Activated CD4-positive, alpha-beta memory T cell treated with anti-CD3 and anti-CD28 coated beads for 36 hours (primary cell): ENCODE measurements at places on chromosomes 5 and 9. TPM values are rescaled to one million over a fixed set of nuclear protein-coding genes. Genes with fewer than 3 reads are reported as not detected.

GRCh38 chr5:11483630-11484029, 420.6 kb downstream of the CTNND2 start:
- H3K4me1 ChIP-seq = no peaks in the 10 kb centered on the region
- no peaks in the 10 kb centered on the region for H3K36me3 ChIP-seq
- H3K27me3 ChIP-seq = peaks cover 6% of the 10 kb centered on the region
- no peak overlapping the region for H3K27ac ChIP-seq
- DNase-seq = no peak

PPP2R2B gene
- total RNA-seq = 1.0 TPM

DNA sequence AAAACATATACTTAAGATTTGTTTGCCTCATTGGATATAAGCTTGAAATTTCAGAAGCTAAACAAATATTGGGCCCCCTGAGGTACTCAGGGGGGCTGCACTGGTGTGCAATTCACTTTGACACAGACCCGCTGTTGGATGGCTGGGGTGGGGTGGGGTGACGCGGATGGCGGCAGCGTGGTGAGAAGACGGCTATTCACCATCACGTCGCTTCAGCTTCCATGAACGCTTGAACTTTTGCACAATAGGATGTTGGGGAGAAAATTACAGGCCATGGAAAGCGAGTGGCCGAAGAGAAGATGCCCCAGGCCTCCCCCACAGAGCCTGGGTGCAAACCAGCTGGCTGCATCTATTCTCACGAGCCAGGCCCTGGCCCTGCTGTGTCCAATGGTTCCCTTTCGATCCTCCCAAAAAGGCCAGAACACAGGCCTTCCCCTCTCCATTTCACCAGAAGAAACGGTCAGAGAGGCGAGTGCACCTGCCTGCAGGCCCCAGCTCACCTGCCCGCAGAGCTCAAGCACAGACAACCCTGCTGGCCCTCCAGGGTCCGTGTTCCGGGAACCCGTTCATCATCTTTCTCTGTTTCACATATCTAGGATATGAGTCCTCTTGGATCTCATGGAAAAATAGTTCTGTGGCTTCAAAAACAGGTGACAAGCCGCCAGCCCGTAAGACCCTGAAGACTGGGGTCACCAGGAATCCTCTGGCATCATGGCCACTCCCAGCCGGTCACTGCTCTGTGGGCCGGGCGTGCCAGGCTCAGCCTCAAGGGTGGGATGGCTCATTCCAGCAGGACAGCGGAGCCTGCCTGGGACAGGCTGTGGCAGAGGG, 46.8 kb upstream of the SARDH start:
- H3K36me3 ChIP-seq = no peaks in the 10 kb centered on the region
- DNase-seq = no peak
- peaks cover 7% of the 10 kb centered on the region for H3K27me3 ChIP-seq
- H3K4me3 ChIP-seq = no peak overlapping the region

- peaks cover 5% of the 10 kb centered on the region for H3K36me3 ChIP-seq
- H3K27me3 ChIP-seq = no peaks in the 10 kb centered on the region
Measured at GRCh38 chr5:122972877-122973276, 63.6 kb downstream of the PPIC start.

DNA sequence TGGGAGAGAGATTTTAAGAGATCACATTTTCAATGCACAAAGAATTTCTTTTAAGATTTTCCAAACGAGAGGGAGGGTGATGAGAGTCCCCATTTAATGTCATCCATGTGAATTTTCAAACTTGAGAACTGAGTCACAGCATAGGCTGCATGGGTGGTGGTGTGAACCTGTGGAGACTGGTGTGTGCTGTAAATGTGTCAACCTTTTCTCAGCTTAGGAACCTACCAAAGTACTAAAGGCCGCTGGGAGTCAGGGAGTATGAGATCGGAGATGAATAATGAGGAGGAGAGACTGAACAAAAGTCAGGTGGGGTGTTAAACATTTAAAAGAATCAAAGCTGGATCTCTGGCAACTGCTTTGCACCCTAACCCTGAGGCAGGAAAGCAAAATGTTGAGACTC, 7.5 kb downstream of the ALDH1A1 start:
- no peaks in the 10 kb centered on the region for H3K36me3 ChIP-seq
- H3K27ac ChIP-seq = no peak overlapping the region
- no peaks in the 10 kb centered on the region for H3K4me1 ChIP-seq
- DNase-seq = no peak
- H3K27me3 ChIP-seq = peaks cover 23% of the 10 kb centered on the region
- no peak overlapping the region for H3K4me3 ChIP-seq

DNA sequence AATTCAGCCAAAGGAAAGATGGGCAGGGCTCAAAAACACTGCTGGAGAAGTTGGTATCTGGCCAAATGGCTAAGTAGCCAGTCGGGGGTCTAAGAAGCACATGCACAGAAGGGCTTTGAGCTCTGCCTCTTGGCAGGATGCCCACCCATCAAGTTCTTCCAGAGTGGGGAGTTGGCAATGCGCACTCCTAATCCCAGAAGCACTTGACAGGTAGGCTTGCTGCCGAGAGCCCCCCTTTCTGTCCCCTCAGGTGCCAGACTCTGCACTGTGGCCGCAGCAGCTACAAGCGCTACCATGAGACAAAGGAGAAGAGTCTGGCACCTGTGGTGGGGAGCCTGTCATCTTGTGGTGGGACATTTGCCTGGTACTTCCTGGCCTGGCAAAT, 252.9 kb upstream of the SLC24A2 start:
- H3K27me3 ChIP-seq = no peaks in the 10 kb centered on the region
- H3K27ac ChIP-seq = no peak overlapping the region
- no peak for DNase-seq
- H3K36me3 ChIP-seq = no peaks in the 10 kb centered on the region

DNA sequence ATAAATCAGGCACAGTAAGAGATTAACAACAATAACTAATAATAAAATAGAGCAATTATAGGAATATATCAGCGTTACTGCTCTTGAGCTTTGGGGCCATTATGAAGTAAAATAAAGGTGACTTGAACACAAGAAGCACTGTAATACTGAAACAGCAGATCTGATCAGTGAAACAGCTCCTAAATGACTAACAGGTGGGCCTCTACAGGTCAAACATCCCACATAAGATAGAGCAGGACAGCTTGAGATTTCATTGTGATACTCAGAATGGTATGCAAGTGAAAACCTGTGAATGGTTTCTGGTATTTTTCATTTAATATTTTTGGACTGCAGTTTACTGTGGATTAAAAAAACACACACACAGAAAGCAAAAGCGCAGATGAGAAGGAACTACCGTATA, 24.0 kb upstream of the MAP3K1 start:
- H3K27ac ChIP-seq = no peak overlapping the region
- no peak for DNase-seq
- no peak overlapping the region for H3K4me3 ChIP-seq
- H3K36me3 ChIP-seq = no peaks in the 10 kb centered on the region
- peaks cover 9% of the 10 kb centered on the region for H3K4me1 ChIP-seq

PCDHGA11 gene
- total RNA-seq = 0.05 TPM

- H3K4me3 ChIP-seq = no peak overlapping the region
- peaks cover 3% of the 10 kb centered on the region for H3K36me3 ChIP-seq
- H3K27me3 ChIP-seq = no peaks in the 10 kb centered on the region
- H3K27ac ChIP-seq = no peak overlapping the region
Measured at GRCh38 chr5:60852940-60853339, 8.9 kb upstream of the ELOVL7 start.

DNA sequence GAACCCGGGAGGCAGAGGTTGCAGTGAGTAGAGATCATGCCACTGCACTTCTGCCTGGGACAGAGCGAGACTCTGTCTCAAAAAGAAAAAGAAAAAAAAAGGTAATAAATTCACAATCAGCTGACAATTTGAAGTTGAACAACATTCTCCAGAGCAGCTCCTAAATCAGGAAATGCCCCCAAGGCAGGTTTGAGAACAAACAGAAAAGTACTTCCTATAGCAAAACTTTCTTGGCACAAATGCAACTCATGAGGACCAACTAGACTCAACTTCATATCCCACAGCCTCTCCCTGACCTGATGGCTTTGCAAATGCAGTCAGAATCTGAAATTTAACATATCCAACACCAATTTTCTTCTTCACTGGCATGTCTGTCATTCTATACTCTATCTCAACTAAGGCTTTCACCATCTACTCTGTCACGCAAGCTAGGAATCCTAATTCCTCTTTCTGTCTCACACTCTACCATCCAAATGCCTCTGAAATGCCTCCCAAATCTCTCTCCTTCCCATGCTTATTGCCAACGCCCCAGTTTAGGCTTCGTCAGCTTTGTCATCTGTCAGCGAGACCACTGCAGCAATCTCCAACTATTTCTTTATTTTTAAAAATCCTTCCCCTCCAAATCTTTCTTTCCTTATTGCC, 113.3 kb downstream of the MAPKAP1 start:
- no peaks in the 10 kb centered on the region for H3K27me3 ChIP-seq
- DNase-seq = no peak
- H3K4me1 ChIP-seq = peaks cover 16% of the 10 kb centered on the region
- H3K4me3 ChIP-seq = no peak overlapping the region
- H3K36me3 ChIP-seq = peaks cover 10% of the 10 kb centered on the region

- H3K4me1 ChIP-seq = no peaks in the 10 kb centered on the region
- no peak overlapping the region for H3K4me3 ChIP-seq
- DNase-seq = peak; percentile 28
- no peaks in the 10 kb centered on the region for H3K27me3 ChIP-seq
- H3K36me3 ChIP-seq = peaks cover 9% of the 10 kb centered on the region
Measured at GRCh38 chr9:32431940-32432555, 47.6 kb downstream of the ACO1 start.

PCDHB2 gene
- total RNA-seq = 0.17 TPM

DNA sequence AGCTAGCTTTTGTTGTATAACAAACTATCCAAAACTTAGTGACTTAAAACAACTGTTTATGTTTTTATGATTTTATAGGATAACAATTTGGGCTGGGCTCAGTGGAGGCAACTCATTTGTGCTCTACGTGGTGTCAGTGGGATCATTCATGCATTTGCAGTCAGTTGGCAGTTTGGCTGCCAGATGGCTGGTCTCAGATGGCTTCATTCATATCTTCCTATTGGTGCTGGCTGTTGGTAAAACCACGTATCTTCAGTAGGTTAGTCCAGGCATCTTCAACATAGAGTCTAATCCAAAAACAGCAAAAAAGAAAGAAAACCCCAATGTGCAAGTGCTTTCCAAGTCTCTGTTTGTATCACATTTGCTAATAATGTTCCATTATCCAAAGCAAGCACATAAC, 51.7 kb upstream of the RIC1 start:
- no peak for DNase-seq
- no peaks in the 10 kb centered on the region for H3K27me3 ChIP-seq
- H3K27ac ChIP-seq = no peak overlapping the region
- H3K4me1 ChIP-seq = peaks cover 36% of the 10 kb centered on the region

DNA sequence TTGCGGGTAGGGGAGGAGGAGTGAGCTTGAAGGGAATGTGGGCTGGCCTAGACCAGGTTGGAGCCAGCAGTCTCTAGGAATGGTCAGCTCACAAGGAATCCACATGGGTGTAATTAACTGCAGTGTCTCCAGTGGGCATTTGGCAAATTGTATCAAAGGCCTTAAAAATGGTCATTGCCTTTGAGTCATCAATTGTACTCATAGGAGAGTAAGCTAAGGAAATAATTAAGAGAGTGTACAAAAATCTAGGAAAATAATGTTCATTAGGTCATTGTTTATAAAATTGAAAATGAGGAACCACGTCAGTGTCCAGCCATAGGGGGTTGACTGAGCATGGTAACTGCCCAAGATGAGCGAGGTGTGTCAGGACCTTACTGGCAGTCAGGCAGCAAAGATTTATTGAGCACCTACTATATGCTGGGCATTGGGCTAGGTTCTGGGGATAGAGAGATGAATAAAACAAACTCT, 29.8 kb upstream of the RPL26L1 start:
- H3K27me3 ChIP-seq = no peaks in the 10 kb centered on the region
- no peak overlapping the region for H3K4me3 ChIP-seq
- peaks cover 6% of the 10 kb centered on the region for H3K36me3 ChIP-seq
